ENCODE measurements at places on chromosomes 2 and 18.
A peak's percentile ranks its signal among the peaks of the same experiment; 100 is the strongest.

GRCh38 chr2:183059561-183059960, 19.0 kb upstream of the DUSP19 start:
- DNase-seq, result peak; percentile 61

- no peak for DNase-seq
Observed at GRCh38 chr2:238504181-238504931, 77.6 kb downstream of the ASB1 start.

GRCh38 chr2:28074137-28074536, 183.6 kb downstream of the BABAM2 start:
- DNase-seq, result peak; percentile 54

DNA sequence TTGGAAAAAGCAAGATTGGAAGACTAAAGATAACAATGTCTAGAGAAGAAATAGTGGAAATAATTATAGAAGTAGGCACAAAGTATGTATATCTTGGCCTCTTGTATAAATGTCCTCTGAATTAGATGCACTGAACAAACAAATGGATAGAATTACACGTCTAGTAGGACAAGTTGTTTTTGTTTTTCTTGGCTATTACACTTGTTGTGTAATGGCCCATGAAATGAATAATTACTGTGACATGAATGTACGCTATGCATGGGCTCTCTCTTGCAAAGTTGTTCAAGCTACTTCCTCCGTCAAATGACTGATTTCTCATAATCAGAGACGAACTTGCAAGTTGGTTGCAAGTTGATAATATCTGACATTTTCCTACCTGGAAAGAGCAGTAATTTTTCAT, 126.2 kb downstream of the PDE1A start:
- DNase-seq, result peak; percentile 2

- no peak for DNase-seq
Observed at GRCh38 chr18:26367425-26367824, 141.2 kb downstream of the TAF4B start.

DNA sequence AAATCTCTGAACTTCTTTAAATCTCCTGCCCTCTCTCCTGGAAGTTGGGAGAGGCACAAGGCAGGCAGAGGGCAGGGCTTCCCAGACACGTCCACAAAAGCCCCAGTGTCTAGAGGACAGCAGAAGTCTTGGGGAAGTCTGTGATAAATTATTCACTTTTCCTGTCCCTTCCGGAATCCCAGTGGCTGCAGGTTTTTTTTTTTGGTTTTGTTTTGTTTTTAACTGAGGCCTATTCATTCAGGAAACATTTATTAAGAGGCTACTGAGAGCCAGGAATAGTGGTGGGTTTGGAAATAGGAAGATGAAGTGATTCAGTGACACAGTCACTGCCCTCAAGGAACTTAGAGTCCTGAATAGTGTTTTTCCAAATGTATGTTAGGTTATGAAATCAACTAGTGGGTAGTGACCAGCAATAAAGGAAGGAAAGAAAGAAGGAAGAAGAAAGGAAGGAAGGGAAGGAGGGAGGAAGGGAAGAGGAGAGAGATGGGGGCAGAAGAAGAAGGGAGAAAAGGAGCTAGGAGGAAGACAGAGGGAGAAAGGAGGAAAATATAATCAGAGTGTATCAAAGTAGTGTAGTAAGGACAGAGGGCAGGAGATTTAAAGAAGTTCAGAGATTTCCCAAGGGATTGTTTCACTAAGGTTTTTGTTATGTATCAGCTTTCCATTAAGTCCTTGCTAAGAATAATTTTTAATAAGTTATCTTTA, 98.9 kb upstream of the ZFP36L2 start:
- DNase-seq, result no peak

DNA sequence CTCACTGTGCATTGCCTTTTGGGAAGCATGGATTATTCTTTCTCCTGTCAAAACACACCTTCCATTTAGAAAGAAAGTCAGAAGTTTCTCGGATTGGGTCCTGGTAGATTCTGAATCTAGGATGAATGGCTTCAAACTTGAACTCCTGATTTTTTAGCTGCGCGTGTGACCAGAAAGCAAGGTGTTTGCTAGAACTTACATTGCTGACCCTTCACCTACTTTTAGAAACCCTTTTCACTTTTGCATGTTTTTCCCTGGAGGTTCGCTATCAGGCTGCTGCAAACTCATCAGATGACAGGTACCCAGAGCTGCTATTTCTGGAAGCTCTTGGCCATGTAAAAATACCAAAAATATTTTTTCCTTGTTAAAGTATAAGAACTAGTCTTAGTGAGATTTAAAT, 132.0 kb downstream of the QPCT start:
- DNase-seq, result no peak

GRCh38 chr18:52130624-52131301, 209.2 kb upstream of the DCC start:
- no peak for DNase-seq

DNA sequence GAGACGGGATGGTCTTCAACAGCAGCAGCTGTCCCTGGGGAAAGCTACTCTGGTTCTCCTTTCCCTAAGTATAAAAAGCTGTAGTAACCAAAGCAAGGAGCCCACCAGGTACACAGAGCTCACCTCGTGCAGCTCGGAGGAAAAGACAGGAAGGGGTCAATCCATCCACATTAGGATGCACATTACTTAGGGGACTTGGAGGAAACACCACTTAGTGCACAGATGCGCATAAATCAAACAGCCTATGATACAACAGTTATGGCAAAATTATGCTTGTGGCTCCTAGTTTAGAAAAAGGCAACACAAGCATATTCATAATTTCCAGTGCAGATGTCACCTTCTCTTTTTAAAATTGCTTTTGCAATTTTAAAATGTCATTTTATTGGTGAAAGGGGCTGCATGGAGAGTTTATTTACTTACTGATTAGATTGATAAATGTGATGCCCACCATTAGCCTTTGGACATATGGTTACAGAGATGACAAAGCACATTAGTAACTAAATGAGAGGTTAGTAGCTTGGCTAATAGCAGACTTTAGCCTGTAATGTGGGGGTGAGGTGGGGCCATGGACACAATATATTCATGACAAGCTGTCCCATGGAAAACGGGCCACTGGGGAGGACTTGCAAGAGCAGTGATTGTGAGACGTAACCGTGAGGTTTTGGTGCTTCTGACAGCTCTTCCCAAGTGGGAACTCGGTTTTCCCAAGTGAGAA, 199.8 kb downstream of the MYT1L start:
- DNase-seq, result no peak

DNA sequence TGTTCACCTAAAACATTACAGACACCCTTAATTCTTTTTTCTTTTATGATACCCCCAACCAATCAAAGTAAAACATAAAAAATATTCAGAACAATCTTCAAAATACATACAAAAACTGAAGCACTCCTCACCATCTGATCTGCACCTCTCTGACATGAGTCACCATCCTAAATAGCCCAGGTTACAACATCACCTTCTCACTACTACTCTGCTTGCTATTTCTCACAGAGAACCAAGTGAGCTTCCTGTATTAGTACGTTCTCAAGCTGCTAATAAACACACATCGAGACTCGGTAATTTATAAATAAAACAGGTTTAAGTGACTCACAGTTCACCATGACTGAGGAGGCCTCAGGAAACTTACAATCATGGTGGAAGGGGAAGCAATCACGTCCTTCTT, 183.5 kb downstream of the CBLN2 start:
- no peak for DNase-seq

DNA sequence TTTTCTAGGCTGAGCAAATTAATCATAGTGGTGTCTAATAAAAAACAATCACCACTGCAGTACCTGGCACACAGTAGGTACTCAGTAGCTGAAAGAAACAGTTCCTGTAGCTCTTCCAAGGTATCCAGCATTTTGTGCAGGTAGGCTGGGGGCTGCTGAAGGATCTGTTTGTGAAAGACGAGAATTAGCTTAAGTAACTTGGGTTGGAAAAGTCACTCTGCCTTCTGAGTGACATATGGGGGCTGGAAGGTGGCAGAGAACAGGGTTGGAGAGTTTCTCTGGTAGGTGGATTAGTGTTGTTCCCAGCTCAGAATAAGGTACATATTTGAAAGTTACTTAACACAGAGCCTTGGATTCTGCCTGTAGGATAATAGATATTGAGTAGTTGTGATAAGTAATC, 72.8 kb downstream of the FMNL2 start:
- DNase-seq, result no peak

- peak; percentile 56 for DNase-seq
Observed at GRCh38 chr2:74439803-74440377, 1.8 kb downstream of the RTKN start.

- no peak for DNase-seq
Observed at GRCh38 chr2:173874894-173875237, 90.3 kb downstream of the SP3 start.

DNA sequence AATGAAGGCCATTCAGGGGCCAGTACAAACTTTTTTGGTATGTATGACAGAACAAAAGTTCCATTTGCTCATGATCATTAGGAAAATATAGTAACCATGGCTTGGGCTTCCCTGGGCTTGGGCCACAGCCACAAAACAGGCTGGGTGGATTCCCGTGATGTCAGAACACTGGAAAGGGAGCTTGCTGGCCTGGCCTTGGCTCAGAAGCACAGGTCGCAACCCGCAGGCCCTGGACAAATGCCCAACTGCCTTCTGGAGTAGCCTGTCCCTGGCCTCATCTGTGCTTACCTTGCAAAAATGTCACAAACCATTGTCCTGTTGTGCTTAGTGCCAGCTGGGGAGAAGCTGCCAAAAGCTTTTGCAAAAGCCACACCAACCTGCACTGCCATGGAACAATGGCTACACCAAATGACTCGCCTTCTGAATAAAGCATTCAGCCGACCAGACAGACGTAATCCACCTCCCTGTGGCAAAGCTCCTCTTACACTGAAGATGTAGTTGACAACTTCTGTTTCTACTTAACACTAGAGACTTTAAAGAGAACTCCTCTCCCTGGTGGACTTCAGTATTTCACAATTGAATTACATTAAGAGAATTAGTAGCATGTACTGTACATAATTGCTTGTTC, 125.5 kb downstream of the ANKRD44 start:
- DNase-seq, result no peak

- no peak for DNase-seq
Observed at GRCh38 chr2:3162442-3163077, 215.1 kb downstream of the EIPR1 start.

GRCh38 chr2:122072666-122073065, 317.2 kb downstream of the TSN start:
- no peak for DNase-seq

- no peak for DNase-seq
Observed at GRCh38 chr2:202094426-202094986, 21.5 kb downstream of the KIAA2012 start.

DNA sequence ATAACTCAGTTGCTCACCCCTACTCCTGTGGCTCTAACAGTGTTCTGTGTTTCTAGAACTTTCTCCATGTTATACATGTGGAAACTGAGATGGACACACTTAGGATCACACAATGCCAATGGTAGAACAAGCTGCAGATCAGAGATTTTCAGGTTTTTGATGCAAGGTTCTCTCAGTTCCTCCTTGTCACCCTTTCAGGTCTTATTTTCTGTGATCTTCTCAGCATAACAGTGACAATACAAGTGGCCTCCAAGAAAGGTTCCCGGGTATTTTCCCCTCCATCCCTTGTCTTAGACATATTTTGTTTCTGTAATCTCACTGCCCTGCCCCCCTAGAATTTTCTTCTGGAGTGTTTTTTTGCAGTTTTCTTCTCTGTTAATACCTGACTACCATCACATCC, 6.2 kb upstream of the MGAT5 start:
- DNase-seq, result no peak

DNA sequence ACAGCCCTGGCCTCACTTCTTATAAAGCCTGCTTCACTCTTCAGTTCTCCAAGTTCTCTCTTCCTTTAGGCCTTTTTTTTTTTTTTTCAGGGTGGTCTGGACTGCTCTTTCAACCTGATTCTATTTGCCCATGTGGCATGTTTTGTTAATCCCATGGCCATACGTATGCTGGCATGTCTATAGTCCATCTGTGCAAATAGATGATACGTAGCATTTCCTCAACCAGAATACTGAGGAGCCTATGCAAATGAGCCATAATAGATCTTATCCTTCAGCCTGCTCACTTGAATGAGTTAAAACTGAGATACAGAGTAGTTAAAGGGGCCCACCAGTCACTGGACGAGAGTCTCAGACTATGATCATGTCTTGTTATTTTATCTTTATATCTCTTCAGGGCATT, 265.2 kb upstream of the CXCR4 start:
- DNase-seq, result no peak

DNA sequence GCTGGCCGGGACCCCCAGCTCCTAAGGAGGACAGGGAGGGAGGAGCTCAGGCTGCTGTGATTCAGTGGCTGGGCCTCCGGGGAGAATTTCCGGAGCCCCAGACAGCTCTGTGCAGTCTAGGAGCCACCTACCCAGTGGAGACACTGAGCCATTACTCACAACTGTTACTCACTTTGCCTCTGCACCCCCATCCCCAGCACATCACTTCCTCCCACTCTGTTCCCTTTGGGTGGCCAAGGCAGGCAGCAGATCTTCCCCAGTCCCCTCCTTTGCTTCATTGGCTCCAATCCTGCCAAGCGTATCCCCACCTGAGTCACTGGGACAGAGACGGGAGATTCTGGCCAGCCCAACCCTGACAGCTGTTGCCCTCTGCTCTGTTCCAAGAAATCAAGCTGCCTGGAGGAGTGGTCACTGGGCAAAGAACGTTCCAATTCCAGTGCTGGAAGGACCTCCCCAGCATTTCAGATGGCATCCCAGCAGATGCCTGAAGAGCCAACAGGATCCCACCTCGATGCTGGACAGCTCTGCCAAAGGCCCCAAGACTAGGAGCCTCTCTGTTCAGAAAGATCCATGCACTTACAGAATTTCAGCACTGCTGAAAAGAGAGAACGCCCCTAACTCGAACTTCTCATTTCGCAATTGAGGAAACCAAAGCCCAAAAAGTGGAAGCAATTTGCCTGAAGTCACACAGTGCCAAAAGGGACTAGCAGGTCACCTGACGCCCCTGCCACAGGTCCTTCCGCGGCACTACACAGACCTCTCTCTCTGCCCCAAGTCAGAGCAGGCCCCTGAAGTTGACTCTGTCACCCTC, 68.3 kb downstream of the TNS1 start:
- DNase-seq, result peak; percentile 92

DNA sequence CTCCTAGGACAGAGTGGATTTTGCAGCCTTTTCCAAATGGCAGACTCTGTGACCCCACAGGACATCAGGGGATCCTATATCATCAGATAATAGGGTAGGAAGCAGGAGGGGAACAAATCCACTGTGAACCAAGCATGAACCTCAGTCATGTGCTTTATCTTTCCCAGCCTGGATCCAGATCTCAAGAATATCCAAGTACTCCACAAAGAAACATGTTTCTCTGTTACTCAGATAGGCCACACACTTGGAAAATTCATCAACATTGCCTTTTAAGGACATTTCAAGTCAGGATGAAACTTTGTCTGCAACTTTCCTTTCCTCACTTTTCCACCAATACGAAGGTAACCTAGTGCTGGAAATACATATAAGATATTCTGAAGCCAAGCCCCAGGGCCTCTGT, 85.8 kb downstream of the RDH14 start:
- no peak for DNase-seq

GRCh38 chr18:79796531-79797405, 970 bp upstream of the KCNG2 start:
- no peak for DNase-seq

DNA sequence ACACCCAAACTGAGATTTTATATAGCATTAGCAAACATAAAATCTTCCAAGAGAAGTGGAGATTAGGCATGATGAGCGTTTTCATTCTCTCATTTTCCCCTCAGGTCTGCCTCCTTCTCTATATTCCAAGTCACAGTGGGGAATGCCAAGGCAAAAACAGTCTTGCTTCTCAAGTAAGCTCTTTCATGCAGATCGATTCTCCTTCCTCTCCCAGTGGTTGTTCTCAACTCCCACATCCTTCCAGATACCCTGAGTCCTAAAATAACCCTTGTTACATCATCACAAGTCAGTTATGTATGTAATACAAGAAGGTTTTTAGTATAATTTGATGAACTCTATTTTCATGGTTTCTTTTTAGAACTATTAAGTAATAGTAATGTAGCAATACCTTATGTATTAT, 150.6 kb downstream of the TXNL1 start:
- DNase-seq, result no peak

Data from foreskin fibroblast (primary cell).